ENCODE measurements at places on chromosomes 3 and 15. TPM values are rescaled to one million over a fixed set of nuclear protein-coding genes. Genes with fewer than 3 reads are reported as not detected.
A peak's percentile ranks its signal among the peaks of the same experiment; 100 is the strongest.

The A4GNT gene
- total RNA-seq: not detected

DNA sequence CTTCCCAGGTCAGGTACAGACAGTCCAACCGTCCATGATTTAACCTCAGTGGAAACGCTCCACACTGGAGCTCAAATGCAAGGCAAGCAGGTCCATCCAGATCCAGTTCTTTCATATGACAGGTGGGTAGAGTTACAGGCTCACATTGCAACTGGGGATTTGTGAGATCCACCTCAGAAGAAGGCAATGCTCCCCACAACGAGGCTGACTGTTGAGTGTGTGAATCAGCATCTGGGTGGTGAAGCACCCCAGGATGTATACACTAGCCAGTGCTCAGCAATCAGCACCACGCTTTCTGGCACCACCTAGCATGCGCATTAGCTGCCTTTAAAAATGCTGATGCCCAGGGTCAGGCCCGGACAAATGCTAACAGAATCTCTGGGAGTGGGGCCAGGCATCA lies 343.5 kb upstream of the ICE2 start:
- H3K27me3 ChIP-seq: no peaks in the 10 kb centered on the region
- no peaks in the 10 kb centered on the region for H3K4me1 ChIP-seq

The RTP4 gene
- 7.2 TPM for total RNA-seq

- H3K27ac ChIP-seq: no peak overlapping the region
- no peaks in the 10 kb centered on the region for H3K4me1 ChIP-seq
- no peak overlapping the region for H3K4me3 ChIP-seq
- H3K27me3 ChIP-seq: no peaks in the 10 kb centered on the region
- DNase-seq: no peak
Observed at GRCh38 chr3:173096140-173096539, 44.9 kb downstream of the SPATA16 start.

DNA sequence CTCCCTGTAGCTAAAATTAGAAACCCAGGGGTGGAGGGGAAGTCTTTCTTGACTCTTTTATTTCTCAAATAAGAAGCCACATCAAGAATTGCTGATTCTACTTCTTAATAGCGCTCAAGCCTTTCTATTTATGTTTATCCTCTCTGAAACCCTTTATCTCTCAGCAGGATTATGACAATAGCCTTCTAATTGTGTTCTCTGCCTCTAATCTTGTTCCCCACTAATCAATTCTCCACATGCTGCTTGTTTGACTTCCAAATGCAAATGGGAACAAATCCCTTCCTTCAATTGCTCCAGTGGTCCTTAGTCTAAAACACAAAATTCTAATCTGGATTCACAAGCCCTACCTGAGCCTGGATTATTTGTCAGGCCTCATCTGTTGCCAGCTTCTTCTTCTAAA lies 43.7 kb upstream of the CFAP20DC start:
- H3K36me3 ChIP-seq: no peaks in the 10 kb centered on the region
- H3K27ac ChIP-seq: no peak overlapping the region
- H3K4me1 ChIP-seq: no peaks in the 10 kb centered on the region

- no peaks in the 10 kb centered on the region for H3K27me3 ChIP-seq
- H3K27ac ChIP-seq: no peak overlapping the region
- no peaks in the 10 kb centered on the region for H3K36me3 ChIP-seq
- no peak overlapping the region for H3K4me3 ChIP-seq
- no peak for DNase-seq
- H3K4me1 ChIP-seq: no peaks in the 10 kb centered on the region
Observed at GRCh38 chr3:3259181-3259580, 79.7 kb upstream of the CRBN start.

GRCh38 chr15:55627730-55628368 lies 39.7 kb upstream of the PYGO1 start:
- H3K4me1 ChIP-seq: no peaks in the 10 kb centered on the region
- DNase-seq: no peak
- no peak overlapping the region for H3K4me3 ChIP-seq
- H3K36me3 ChIP-seq: no peaks in the 10 kb centered on the region
- no peaks in the 10 kb centered on the region for H3K27me3 ChIP-seq

The FBXW12 gene
- 0.32 TPM for total RNA-seq

GRCh38 chr15:85773249-85773648 lies 21.5 kb downstream of the KLHL25 start:
- no peaks in the 10 kb centered on the region for H3K27me3 ChIP-seq
- H3K36me3 ChIP-seq: no peaks in the 10 kb centered on the region
- H3K4me1 ChIP-seq: peaks cover 11% of the 10 kb centered on the region
- peak overlapping the region; percentile 98 for H3K27ac ChIP-seq

The ADAMTS17 gene
- 5.1 TPM for total RNA-seq

DNA sequence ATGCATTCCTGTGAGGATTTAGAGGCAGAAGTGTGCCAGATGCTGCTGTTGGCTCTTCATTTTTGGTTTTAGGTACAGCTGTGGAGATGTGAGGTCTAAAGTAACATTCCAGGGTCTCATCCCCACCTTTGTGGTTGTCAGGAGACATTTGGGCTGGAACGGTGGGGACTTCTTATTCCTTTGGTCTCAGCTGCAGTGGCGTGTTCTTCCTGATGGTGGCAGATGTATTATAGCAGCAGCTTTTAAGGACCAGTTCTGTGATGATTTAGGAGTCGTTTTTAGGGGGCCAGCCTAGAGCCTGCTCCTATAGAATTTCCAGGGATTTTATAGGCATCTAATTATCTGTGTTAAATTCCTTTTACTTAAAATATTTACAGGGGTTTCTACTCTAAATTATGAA lies 221.0 kb upstream of the EOMES start:
- H3K36me3 ChIP-seq: no peaks in the 10 kb centered on the region
- H3K27me3 ChIP-seq: no peaks in the 10 kb centered on the region
- no peak for DNase-seq
- H3K27ac ChIP-seq: no peak overlapping the region

The DAZL gene
- total RNA-seq: not detected

GRCh38 chr3:5006755-5007202 lies 27.5 kb downstream of the BHLHE40 start:
- DNase-seq: no peak
- H3K36me3 ChIP-seq: no peaks in the 10 kb centered on the region
- H3K27ac ChIP-seq: no peak overlapping the region
- H3K4me1 ChIP-seq: no peaks in the 10 kb centered on the region

The SLC12A1 gene
- total RNA-seq: not detected

DNA sequence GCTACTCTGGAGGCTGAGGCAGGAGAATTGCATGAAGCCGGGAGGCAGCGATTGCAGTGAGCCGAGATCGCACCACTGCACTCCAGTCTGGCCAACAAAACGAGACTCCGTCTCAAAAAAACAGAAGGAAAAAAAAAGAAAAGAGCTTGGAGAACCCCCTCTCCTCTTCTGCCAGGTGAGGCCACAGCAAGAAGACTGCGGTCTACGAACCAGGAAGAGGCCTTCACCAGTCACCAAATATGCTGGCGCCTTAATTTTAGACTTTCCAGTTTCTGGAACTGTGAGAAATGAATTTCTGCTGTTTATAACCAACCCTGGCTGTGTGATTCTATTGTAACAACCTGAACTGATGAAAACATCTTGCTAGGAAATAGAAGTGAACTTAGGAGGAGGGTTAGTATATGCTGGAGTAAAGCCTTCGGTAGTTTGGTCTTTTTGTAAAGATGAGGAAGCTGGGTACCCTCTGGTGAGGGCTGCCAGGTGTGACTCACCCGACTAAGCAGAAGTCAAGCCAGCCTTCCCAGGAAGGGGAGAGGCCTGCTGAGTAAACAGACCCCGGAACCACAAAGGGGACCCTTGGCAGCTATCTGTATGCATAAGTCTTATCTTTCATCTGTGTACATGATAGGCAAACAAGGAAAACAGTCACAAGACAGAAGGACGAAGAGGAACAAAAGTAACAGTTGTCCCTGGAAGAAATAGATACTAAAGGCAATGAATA lies 78.7 kb downstream of the KLF13 start:
- DNase-seq: no peak
- no peaks in the 10 kb centered on the region for H3K27me3 ChIP-seq
- H3K4me1 ChIP-seq: no peaks in the 10 kb centered on the region

The MAP1A gene
- total RNA-seq: 2.8 TPM

DNA sequence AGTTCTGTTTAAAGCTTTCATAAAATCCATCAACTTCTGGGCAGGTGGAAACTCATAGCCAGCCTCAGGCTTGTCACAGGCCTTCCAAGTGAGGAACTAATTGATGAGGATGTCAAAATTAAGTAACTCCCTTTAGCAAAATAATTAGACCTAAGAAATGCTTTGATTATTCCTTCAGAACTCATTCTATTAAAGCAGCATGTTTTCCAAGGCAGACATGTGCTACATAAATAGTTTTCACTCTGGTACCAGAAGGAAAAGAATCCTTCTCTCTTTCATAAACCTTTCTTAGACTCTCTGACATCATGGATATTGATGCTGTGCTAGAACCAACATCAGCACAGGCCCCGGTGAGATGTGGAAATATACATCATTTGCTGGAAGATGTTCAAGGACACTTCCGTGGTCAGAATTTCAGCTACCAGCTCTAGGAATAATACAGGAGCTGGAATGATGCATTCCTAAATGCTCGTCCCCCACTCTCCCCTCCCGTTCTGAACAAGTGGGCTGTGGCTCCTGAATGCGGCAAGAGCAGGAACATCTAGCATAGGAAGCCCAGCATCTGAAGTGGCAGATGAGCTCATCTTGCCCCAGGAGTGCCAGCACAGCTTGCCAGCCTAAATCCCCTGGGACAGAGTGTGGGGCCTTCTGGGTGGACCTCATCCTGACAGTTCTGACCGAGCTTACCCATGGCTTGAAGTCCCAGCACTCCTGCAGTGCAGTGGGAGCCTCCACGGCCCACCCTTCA lies 82.4 kb downstream of the WWTR1 start:
- H3K27me3 ChIP-seq: no peaks in the 10 kb centered on the region
- H3K4me1 ChIP-seq: peaks cover 8% of the 10 kb centered on the region
- no peaks in the 10 kb centered on the region for H3K36me3 ChIP-seq
- H3K4me3 ChIP-seq: peak overlapping the region; percentile 44
- peak overlapping the region; percentile 83 for H3K27ac ChIP-seq

The LRRC3B gene
- 1.2 TPM for total RNA-seq
